ENCODE measurements at places on chromosomes 12 and 14.

GRCh38 chr14:61647704-61648103 lies 47.6 kb upstream of the HIF1A start:
- no peak for DNase-seq

DNA sequence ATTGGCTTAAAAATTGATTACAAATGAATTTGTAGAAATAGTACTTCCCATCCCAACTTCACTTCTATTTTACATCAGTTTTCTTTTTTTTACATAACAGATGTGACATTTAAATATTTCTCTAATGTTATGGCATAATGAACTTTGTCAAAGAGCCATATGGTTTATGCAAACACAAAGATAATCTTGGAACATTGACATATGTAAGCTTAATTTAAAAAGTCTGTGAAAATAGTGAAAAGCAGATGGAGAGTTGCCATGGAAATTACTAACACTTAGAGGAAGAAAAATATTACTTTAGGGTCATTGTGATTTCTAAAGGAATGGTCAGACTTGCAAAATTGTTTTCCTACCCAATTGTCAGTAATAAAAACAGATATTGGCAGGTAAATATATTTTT lies 232.4 kb downstream of the AEBP2 start:
- no peak for DNase-seq

- DNase-seq: peak; percentile 67
These were observed at the start of gene SPTB for GRCh38 chr14:64879635-64880220. SPTB (minus strand) TSS chr14:64879907; CDS start chr14:64823094, 56,813 bp downstream.

- DNase-seq: no peak
These were observed 151.1 kb downstream of the RBM19 start for GRCh38 chr12:113815031-113815430.

GRCh38 chr14:102481791-102482238 lies 27.8 kb downstream of the ANKRD9 start:
- DNase-seq: no peak

DNA sequence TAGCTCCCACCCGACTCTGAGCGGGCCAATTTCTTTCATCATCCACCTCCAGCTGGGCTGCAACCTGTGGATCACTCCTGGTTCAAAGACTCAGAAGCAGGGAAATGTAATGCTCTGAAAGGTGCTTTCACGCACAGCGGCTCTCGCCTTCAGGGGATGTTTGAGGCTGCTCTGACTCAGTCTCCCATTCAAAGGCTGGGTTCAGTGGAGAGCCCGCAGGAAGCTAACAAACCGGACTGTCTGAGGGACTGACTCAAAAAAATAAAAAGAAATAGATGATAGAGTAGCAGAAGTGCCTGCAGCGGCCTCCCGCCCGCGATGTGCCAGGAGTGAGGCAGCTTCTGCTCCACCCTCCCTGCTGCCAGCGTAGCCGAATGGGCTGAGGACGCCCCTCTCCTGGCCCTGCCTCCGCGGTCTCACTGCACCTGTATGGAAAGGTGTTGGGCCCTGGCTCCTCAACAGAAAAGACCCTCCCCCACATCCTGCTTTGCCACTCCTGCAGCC lies 98.0 kb downstream of the GCH1 start:
- DNase-seq: no peak
